ENCODE measurements at places on chromosomes 1 and 21.

DNA sequence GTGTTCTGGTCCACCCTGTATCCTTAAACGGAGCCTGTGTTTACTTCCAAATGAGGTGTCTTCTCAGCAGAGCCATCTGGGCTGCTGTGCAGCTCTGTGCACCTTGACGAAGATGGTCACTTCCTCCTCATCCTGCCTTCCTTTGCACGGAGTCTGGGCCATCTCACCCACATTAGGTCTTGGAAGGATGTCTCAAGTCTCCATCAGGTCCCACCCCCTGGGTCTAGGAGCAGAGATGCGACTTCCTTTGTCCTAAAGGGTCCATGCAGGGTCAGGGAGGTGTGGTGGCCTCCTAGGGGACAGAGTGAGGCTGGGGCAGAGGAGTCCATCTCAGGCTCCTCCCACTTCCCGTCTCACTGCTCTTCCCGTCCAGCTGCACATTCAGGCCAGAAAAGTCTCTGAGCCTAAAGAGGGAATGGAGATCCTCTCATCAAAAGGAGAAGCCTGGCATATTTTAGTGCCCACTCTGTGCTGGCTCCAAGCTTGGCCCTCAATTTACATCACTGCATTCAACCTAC, 209.2 kb downstream of the MATN1 start:
- no peak for DNase-seq

DNA sequence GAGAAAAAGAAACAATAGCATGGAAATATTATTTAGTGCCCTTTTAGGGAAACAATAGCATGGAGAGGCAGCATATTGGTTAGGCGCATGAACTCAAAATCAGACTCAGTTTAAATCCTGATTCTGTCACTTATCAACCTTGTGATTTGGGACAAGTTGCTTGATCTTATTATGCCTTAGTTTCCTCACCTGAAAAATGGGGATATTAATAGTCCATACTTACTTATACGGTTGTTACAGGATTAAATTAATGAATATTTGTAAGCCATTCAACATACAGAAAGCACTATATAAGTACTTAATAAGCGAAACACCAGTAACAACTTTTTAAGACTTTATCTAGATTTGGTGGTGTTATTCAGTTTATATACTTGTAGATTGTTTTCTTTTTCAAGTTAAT, 1.2 kb downstream of the TSEN15 start:
- DNase-seq = no peak

DNA sequence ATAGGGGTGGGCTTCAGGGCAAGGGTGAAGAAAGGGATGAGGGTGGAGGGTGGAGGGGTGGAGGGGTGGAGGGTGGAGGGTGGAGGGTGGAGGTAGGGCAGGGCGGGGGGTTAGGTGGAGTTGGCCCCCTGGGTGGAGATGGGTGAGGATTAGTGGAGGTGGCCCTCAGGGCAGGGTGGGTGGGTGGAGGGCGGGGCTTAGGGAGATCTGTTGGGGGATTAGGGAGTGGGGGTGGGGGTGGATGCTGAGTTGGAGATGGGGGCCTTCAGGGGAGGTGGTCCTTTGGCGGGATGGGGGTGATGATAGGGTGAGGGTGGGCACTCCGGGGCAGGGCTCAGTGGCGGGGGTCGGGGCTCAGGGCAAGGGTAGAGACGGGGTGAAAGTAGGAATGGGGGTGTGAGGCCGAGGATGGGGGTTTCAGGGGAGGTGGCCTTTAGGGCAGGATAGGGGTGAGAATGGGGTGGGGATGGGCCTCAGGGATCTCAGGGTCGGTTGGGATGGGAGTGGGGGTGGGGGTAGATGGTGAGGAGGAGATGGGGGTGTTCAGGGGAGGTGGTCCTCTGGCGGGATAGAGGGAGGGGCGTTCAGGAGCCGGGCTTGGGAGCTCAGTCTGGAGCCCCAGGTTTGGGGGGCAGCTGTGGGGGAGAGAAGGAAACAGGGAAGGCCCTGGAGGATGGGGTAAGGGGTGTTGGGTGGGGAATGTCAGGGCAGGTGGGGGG, 800 bp upstream of the DNMT3L start:
- no peak for DNase-seq

GRCh38 chr21:42496839-42497202, 797 bp upstream of the RSPH1 start:
- no peak for DNase-seq

GRCh38 chr1:210754878-210755665, 378.9 kb downstream of the KCNH1 start:
- no peak for DNase-seq

GRCh38 chr1:79539001-79539400, 532.5 kb upstream of the ADGRL4 start:
- no peak for DNase-seq

GRCh38 chr1:39500862-39501389, 9.5 kb downstream of the BMP8A start:
- no peak for DNase-seq

- no peak for DNase-seq
These were observed 68.7 kb upstream of the ROR1 start for GRCh38 chr1:63705078-63705477.

DNA sequence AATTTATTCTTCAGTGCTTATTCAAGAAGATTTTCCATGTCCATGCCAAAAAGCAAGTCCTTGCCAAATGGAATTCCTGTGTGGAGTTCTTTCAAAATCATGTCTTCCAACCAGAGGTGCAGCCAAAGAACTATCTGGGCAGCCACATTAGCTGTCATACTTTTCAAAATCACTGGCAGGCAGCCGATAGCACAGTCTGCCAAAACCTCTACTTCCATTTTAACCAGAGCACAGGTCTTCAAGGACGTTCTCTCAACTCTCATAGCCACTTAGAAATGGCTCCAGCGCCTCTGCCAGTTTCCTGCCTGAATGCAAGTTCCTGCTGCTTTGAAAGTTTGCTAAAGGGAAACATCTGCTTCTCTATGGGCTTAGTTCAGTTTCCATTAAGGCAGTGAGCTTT, 975.7 kb upstream of the ADGRL4 start:
- no peak for DNase-seq

DNA sequence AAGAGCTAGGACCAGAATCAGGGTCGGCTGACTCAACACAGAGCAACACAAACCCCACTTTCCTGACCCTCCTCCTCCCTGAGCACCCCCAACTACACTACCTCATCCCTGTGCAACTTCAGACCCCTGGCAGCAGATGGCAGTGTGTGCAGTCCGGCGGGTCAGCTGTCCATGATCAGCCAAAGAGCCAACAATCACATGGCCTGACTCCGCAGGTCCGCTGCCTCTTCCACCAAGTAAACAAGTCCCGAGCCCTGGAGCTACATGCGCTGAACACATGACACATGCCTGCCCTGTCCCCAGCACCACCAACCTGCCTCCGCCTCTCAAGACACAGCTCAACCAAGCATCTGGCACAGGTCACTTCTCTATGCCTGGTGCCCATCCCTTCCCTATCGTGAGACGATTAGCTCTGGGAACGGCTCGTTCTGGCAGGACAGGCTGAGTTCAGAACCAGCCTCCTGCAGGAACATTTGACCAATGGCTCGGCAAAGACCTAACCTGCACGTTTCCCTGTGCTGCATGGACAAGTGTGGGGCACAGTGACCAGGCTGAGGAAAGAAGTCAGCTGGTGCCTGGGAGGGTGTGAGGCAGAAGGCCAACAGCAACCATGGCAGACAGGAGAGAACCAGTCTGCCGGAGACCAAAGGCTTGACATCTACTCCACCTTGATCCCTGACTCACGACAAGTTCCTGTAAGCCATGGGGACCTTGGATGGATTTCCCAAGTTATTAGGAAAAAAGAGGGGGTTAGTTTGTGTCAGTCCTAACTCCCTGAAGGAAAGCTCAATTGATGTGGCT, 60.3 kb downstream of the CD46 start:
- no peak for DNase-seq

DNA sequence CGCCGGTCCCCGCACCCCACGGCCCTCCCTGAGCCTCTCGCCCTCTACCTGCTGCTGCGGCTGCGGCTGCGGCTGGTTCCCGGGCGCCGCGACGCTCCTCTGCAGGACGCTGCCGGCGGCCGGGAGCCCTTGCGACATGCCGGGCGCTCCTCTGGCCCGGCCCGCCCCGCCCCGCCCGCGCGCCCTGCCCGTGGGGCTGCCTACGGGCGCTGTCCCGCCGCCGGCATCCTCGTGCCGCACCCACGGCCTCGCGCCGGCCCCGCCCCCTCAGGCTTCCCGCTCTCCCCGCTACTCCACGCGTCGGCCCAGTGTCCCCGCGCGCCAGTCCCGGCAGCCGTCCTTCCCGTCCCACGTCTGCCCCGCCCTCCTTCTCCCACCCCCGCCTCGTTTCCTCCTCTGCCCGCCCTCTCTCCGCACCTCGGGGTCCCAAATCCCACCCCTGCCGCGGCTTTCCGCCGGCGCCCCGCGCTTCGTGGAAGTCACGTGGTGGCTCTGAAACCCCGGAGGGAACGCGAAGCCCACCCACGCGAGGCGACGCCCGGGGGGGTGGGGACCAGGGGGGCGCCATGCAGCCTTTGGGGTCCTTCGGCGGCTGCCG, at the start of gene BATF3:
Gene BATF3 (minus strand): TSS at position 216 of the 598 bp plus-strand sequence. CDS start 78 bp downstream, at position 138.
- peak; percentile 47 for DNase-seq

- DNase-seq = no peak
These were observed 111.4 kb downstream of the PEX14 start for GRCh38 chr1:10586125-10586524.

GRCh38 chr1:56630786-56631185, 14.3 kb upstream of the PRKAA2 start:
- no peak for DNase-seq

GRCh38 chr1:53378061-53378460, 50.2 kb upstream of the LRP8 start:
- DNase-seq = no peak
